Globus pallidus (tissue), 1 donor: ENCODE measurements at places on chromosomes 7 and 10.

- DNase-seq: no peak
Measured at GRCh38 chr7:54722026-54722425, 37.0 kb downstream of the SEC61G start.

DNA sequence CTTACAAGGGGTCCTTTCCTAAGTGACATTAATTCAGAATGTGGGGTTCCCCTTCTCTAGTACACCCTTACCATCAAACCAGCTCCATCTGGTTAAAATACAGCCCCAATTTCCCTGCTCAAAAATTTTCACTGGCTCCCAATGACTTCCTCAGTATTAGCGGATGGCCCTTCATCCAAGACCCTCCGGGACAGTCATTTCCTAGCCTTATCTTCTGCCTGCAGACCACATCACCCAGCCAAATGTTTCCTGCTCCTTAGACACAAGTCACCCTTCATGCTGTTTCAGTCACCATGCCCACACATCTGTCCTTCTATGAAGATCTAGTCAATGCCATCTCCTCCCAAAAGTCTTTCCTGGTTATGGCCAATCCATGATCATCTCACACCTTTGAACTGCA lies 45.2 kb downstream of the PARD3 start:
- DNase-seq: no peak

GRCh38 chr7:120833546-120833945 lies 24.4 kb downstream of the TSPAN12 start:
- no peak for DNase-seq

GRCh38 chr7:71547426-71547825 lies 415.5 kb downstream of the GALNT17 start:
- DNase-seq: no peak

DNA sequence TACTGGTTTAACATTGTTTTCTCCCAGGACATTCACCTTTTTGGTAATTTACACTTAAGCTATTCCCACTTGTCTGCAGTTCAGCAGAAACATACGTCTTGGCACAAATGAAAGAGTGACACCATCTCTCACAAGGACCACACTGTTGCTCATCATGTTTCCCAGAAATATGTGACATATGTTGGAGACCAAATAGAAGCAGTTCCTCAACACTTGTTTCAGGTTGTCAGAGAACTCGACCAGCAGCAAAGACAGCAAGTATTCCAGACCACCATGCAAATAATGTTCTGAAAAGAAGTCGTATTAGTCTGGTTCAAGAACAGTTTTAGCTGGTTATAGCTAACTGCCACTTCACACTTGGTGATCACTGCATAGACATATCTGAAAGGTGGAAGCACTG lies 81.3 kb upstream of the KLF6 start:
- no peak for DNase-seq

DNA sequence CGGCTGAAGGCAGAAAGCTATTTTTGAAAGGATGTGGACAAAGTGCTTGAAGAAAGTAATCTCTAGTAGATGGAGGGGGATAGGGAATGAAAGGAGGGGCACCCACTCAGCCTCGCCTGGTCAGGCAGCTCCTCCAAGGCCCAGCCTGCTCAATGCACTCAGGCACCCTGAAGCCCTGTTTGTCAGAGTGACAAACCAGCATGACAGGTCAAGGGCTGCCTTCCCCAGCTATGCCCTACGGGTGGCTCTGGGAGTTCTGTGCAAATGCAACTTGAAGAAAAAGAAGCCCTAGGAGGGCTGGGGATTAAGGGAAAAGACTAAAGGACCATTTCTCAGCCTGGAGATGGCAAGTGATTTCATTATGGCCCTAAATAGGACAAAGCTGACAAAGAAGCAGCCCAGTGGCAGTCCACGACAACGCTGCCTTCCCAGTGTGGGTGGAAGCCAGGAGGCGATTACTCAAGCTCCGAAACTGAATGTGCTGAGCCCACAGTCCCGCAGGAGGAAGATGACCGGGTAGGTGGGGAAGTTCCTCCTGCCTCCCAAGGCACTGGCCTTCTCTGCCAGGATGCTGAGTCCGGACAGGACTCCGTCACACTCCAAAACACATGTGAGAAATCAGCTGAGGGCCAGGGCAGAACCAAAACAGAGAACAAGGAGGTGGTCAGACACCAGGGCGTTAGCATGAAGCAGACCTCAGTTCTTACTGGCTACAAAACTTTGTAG lies 16.3 kb downstream of the LIPA start:
- DNase-seq: peak; percentile 80

- no peak for DNase-seq
Measured at GRCh38 chr7:150370612-150371071, 2.0 kb downstream of the REPIN1 start.

GRCh38 chr10:35650894-35651293 lies 8.8 kb upstream of the FZD8 start:
- DNase-seq: no peak

DNA sequence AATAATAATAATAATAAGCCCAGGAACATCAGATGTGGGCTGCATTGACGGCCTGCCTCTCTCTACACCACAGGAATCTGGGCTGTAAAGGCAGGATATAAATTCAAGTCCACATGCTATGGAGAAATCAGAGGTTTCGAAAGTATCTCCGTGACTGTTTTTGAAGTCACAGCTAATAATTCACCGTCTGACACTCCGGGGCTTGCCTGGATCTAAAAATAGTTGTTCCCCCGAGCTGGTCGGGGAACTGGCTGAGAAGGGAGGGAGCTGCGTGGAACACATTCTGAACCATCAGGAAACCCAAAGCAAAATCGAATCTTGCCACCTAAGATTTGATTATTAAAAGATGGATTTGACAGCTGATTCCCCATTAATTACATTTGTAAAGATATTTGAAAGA lies 35.4 kb downstream of the KLF6 start:
- peak; percentile 52 for DNase-seq

GRCh38 chr7:38317515-38317914 lies 44.1 kb upstream of the TARP start:
- no peak for DNase-seq

- DNase-seq: no peak
Measured at GRCh38 chr10:77560471-77560870, 77.1 kb downstream of the KCNMA1 start.

GRCh38 chr10:131731780-131732630 lies 168.8 kb upstream of the PPP2R2D start:
- no peak for DNase-seq

DNA sequence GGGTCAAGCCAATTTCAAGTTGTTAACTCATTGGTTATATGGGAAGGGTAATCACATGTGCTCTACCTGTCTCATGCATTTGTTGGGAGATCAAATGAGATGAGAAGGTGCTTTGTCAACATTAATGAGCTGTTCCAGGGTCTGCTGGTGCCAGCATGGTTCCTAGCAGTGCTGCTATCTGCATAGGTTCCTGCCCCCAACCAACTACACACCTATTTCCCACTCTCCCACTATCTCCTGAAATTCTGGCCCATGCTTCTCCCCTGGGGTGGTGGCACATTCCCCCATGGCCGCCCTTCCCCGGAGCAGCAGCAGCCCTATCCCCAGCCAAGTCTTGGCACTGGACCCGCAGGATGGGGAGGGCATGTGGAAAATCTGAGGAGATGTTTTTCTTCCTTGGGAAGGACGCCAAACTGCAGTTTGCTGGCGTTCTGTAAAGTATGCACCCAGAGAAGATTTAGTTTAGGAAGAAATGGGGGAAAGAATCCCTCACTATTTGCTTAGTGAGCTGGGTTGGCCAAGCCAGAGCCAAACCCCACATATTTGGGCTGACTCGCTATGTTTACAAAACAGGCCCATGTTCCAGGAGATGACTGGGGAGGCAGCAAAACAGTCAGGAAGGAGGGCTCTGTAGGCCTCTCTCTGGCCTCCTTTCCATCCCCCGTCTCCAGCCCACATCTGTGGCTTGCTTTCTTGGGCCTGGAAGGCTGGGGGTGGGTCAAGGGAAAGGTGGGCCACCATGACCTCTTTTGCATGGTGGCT lies 42.5 kb downstream of the PPP1R3C start:
- no peak for DNase-seq

GRCh38 chr7:155187061-155187785 lies 110.5 kb upstream of the INSIG1 start:
- no peak for DNase-seq

DNA sequence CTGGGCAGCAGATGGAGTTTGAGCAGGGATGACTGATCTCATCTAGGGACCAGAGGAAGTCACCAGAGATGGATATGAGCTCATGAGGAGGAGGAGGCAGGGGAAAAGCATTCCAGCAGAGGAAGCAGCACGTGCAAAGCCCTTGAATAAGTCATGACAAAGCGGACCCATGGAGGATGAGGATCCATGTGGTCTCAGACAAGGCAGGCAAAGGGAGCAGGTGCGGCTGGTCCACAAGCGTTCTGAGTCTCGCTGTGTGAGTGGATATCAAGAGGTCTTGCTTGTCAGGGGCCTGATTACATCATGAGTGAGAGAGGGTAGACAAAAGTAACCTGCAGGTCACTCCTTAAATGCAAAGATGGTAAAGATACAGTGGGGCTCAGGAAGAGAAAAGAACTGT lies 307.6 kb downstream of the GRID1 start:
- DNase-seq: no peak

DNA sequence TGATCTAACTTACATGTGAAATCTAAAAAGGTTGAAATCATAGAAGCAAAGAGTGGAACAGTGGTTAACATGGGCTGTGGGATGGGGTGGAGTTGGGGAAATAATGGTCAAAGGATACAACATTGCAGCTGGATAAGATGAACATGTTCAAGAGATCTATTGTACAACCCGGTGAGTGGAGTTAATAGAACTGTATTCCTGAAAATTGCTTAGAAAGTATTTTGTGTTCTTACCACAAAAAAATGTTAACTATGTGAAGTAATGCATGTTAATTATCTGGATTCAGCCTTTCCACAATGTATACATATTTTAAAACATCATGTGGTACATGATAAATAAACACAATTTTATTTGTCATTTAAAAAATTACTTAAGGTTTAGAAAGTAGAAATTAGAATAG lies 271.0 kb upstream of the LRRTM3 start:
- no peak for DNase-seq

GRCh38 chr7:144991041-144991440 lies 155.2 kb upstream of the TPK1 start:
- DNase-seq: no peak

DNA sequence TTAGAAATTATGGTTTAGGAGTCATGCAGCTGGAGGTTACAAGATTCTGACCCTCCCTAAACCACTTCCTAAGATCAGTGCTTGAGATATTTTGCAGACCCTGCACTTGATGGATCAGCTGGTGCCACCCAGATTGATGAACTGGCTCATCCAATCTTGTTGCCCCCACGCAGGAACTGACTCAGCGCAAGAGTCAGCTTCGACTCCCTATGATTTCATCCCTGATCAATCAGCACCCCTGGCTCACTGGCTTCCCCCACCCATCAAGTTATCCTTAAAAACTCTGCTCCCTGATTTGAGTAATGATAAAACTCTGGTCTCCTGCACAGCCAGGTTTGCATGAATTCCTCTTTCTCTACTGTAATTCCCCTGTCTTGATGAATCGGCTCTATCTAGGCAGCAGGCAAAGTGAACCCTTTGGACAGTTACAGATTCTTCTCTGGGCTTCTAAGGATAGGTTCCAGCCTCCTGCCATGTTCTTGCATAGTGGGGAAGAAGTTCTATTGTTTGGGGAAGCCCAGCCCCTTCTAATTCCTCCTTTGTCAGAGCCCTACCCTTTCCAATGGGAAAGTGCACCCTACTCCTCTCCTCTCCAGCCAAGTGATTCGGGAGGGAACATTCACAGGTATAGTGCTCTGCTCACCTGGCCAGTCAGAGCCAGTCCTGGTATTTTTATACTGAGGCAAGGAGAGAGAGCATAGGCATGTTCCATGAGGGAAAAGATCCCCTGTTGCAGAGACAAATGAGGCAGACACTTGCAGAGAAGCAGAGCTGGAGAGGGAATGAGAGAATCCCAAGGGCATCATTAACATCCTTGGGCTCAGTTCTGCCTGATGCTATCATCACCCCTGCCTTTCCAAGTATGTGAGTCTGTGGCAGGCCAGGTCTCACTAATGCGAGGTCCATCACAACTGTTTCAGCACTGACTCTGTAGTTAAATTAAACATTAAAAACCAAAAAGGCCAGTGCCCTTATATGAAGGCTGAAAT lies 224.4 kb upstream of the GALNT17 start:
- no peak for DNase-seq

- DNase-seq: peak; percentile 76
Measured at GRCh38 chr7:44212018-44212417, 11.2 kb downstream of the YKT6 start.

GRCh38 chr10:35336921-35337823 lies 863 bp downstream of the CCNY start:
- DNase-seq: no peak
